ENCODE measurements at places on chromosomes 11 and 22.
A peak's percentile ranks its signal among the peaks of the same experiment; 100 is the strongest.

GRCh38 chr11:21896746-21897602, 295.9 kb upstream of the ANO5 start:
- no peak for DNase-seq

- no peak for DNase-seq
These were observed 61.8 kb upstream of the FAR1 start for GRCh38 chr11:13606701-13607100.

GRCh38 chr11:2093575-2094353, 45.4 kb downstream of the IGF2 start:
- no peak for DNase-seq

- no peak for DNase-seq
These were observed 533.1 kb downstream of the ETS1 start for GRCh38 chr11:128053981-128054931.

DNA sequence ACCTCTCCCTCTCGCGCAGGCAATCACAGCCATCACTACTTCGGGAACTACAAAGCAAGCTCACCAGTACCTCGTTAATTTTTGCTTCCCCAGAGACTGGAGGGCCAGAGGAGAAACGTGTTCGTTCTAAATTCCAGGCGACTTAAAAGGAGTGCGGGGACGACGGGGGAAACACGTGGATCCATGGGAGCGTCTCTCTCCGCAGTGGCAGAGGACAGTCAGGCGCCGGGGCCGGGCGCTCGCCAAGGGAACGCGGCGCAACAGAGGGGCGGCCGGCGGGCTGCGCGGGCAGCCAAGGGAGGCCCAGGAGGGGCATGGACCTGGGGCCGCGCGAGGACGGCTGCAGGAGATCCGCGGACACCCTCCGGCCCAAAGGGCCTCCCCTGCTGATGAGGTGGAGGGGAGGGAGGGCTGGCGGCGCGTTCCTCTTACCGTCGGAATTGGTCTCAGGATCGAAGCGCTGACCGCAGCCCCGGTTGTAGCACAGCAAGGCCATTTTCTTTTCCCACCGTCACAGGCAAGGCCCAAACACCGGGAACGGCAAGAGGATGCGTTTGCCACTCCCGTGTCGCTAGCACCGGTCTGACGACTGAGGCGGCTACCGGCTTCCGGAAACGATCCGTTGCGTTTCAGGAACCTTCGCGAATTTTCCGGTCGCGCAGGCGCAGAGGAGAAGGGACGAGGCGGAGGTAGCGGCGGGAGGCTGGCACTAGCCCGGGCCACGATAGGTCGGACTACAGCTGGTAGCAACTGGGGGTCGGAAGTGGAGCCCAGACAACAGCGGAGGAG, at the start of gene CHORDC1:
Gene CHORDC1, minus strand, starts transcription at position 591 of the 789 bp plus-strand sequence. Its CDS starts 95 bp downstream, at position 496.
- peak; percentile 81 for DNase-seq

- DNase-seq, result no peak
These were observed 13.3 kb downstream of the CELF1 start for GRCh38 chr11:47539681-47540039.

GRCh38 chr11:15157181-15157580, 42.5 kb downstream of the INSC start:
- DNase-seq, result no peak
